Fibroblast of lung (primary cell): ENCODE measurements at places on chromosomes 2 and 18.
A peak's percentile ranks its signal among the peaks of the same experiment; 100 is the strongest.

DNA sequence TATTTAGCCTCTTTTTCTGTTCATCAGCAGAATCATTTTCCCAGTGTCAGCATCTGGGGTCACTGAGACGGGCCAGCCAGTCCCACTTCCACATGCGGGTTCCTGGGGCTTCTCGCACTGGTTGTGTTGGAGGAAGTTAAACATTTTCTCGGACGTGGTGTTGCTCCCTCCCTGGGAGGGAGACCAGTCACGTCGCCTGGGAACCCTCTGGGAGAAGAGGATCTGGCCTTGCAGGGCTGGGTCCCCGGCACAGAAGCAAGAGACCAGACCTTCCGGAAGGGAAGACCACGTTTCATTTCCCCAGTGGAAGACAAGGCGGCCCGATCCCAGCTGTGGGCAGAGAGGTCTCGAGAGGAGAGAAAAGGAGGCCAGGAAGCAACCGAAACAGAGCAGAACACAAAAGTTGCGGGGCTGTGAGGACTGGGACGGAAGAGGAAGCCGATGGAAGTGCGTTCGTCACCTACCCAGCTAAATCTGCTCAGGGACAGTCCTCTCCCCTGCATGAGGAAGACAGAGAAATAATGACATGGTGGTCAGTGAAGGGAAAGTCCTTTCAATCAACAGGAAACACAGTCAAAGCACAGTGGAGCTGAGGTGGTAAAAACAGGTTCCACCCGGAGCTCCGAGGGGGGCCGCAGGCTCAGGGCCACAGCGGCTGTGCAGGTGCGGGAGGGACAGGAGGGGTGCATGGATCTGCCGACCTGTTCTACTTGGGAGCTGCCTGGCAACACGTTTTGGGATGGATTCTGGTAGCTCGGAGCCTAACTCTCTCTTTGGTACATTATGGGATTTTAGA lies 144.4 kb downstream of the MBP start:
- no peak for DNase-seq

DNA sequence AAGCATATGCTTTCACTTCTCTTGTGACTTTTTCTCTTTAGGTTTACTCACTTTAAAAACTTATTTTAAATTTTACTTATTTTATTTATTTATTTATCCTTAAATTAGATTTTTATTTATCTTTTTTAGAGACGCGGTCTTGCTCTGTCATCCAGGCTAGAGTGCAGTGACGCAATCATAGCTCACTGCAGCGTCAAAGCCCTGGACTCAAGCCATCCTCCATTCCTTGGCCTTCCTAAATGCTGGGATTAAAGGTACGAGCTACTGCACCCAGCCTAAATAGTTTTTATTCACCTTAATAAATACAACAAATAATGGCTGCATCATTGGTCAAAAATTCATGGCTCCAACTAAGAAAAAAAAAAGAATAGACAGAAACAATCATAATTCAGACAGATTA lies 415.7 kb upstream of the FIGN start:
- no peak for DNase-seq

GRCh38 chr2:109497911-109498870 lies 115.6 kb downstream of the SEPTIN10 start:
- DNase-seq, result peak; percentile 12

DNA sequence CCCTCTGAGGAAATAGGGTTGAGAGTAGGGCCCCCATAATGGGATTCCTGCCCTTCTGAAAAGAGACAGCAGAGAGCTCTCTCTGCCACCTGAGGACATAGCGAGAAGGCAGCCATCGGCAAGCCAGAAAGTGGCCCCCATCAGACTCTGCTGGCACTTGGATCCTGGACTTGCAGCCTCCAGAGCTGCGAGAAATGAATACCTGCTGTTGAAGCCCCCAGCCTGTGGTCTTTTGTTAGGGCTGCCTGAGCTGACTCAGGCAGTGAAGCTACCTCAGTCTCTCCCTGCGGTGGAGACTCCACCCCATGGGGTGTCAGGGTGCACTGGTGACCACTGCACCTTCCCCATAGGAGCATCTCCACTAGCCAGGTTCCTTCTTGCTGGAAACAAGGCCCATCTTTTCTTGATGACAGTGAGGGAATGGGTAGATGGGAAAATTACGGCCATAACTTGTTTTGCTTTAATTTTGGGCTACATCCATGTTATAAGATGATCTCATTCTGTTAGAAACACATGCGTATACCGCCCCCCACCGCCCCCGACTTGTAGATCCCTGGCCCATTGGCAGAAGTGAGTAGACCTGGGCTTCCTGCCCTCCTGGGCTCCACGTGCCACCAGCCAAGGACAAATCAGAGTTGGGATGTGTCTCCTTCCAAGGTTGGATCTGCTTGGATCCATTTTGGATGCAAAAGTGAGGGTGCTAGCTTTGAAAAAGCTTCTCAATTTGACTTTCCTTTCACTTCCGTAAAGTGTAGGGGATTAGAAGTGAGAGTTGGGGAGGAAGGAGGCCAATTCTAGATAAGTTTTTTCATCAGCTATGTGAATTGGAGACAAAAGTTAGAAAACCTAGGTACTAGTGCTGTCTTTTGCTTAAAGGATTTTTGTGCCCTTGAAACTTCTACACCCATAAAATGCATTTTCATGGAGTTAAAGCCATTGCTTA lies 42.9 kb downstream of the NCK2 start:
- no peak for DNase-seq

- peak; percentile 14 for DNase-seq
Measured at GRCh38 chr2:151544449-151544848, 134.7 kb downstream of the RIF1 start.

- no peak for DNase-seq
Measured at GRCh38 chr2:179513181-179513580, 248.5 kb upstream of the SESTD1 start.

GRCh38 chr2:108806371-108807113 lies 20.0 kb downstream of the CCDC138 start:
- no peak for DNase-seq

DNA sequence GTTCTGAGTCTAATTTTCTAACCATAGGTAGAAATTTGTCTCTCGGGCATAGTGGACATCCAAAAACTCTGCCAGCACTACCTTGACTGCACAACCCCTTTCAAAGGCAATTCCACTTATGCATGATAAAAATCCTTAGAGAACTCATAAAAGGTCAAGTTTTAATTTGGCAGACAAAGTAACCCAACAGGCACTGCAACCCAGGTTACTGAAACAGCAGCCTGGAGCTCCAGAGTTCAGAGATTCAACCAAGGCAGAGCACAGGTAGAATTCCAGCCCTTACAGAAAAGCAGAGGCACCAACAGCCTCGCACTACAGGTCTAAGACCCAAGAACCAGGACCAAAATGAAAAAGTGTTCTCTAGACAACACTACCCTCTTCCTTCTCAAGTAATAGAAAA lies 1.8 kb downstream of the DTNB start:
- DNase-seq, result no peak

DNA sequence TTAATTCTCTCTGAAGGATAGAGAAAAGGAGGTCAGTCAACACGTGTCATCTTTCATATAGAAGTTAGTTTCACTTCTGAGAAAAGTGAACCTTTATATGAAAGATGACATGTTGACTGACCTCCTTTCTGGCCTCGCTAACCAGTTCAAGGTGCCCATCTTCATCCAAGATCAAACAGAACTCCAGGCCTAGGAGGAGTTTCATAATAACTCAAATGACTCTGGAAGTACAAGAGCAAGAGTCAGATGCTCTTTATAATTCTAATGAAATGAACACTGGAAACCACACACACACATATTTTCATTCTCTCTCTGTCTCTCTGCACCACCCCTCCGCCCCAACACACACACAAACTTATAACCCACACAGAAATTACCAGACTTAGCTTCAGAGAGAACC lies 16.3 kb downstream of the ANKRD44 start:
- DNase-seq, result no peak

DNA sequence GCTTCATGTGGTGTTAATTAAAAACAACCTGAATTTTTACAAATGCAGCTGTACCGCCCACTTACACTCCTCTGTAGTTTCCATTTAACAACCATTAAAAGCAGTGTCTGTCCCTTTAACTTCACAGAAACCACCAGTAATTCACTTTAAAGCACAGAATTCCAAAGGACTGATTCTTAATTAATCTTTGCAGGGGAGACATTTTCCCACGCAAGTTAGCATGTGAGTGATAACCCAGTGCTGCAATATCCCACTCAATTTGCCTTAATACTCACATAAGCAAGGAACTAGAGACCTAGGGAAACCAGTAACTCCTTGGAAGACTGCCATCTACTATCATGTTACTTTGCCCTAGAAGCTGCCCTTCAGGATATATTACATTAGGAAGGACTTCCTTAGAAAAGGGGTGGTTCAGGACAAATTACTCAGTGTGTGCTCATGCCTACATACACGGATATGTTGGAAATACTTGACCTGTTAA lies 102.3 kb downstream of the OSR1 start:
- DNase-seq, result peak; percentile 91

GRCh38 chr2:29213888-29214291 lies 98.7 kb downstream of the CLIP4 start:
- no peak for DNase-seq

DNA sequence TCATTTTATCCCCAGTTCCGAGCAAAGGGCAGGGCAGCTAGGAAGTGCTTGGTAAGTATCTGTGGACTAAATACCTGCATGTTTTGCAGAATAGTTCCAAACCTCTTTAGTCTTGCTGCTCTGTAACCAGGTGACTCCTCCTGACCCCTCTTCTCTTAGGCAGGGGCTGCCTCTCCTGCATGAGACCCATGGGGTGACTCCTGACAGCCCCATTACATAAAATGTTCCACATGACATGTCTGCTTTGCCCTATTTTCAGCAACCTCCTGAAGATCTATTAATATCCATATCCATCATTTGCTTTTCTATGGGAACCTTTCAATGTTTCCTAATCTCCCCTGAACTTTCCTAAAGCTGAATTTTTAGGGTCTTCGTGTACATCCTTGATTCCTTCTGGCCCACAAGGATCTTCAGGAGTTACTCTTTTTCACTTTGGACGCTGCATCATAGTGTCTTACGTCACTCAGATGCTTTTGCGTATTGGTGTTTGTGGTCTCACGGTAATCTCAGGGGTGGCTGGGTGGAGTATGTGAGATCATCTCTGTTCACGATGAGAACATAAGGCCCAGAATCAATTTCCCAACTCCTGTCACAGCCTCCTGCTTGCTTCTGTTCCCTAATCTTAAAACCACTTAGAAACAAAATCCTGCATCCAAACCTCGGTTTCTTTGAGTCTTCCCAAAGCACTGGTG lies 76.6 kb downstream of the MAPK4 start:
- DNase-seq, result no peak

- DNase-seq, result no peak
Measured at GRCh38 chr2:180161415-180161814, 154.3 kb upstream of the CWC22 start.

DNA sequence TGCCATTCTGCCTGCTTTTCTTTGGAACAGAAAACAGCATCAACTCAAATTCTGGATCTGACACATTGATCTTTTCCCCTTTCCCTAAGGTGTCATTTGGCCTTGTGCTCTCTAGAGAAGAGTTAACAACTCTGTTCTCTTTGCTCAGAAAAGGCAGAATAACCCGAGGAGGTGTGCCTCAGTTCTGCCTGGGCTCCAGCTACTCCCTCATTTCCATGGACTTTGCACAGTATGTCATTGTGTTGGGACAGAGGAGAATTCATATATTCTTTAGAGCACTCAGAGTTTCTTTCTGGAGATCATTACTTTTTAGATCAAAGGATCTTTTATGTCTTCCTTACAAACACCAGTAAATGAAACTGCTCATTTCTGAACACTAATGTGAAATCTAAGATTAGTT lies 249.1 kb downstream of the PHLPP1 start:
- no peak for DNase-seq

- DNase-seq, result no peak
Measured at GRCh38 chr2:19442731-19443130, 84.3 kb upstream of the OSR1 start.

- DNase-seq, result no peak
Measured at GRCh38 chr18:3932276-3932675, 482.3 kb downstream of the TGIF1 start.

- DNase-seq, result no peak
Measured at GRCh38 chr2:236963631-236964182, 122.0 kb upstream of the COPS8 start.

- no peak for DNase-seq
Measured at GRCh38 chr18:66160007-66160406, 409.2 kb downstream of the CDH7 start.

DNA sequence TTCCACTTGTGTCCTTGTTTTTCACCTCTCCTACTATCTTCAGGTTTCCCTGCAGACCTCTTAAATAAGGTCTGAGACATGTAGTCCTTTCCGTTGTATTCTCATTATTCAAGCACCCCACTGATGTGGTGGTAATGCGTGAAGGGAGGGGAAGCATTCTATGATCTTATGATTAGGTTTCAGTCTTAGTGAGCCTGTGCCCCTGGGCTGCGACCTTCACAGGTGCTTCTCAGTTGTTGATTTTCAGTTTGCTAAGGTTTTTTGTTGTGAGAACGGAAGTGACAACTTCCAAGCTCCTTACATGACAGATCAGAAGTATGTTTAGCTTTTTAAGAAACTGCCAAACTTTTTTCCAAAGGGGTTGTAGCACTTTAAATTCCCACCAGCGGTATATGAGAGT lies 41.3 kb downstream of the VPS54 start:
- no peak for DNase-seq

DNA sequence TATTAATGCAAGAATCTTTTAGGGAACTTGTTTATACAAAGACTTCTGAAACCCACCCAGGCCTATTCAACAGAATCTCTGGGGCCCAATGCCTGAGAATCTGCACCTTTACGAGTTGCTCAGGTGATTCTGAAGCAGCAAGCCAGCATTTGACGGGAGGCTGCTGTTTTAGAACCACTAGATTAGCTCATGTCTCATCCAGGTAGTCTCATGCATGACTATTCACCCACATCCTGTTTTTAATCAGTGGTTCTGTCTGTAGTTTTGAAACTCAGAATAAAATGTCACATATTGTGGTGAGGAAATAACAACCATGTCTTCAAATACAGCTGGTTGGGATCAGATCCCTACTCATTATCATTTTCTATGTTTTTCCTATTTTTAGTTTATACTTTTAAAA lies 39.5 kb downstream of the CYTIP start:
- DNase-seq, result no peak

- DNase-seq, result peak; percentile 67
Measured at GRCh38 chr2:27735263-27735904, 36.1 kb upstream of the MRPL33 start.

DNA sequence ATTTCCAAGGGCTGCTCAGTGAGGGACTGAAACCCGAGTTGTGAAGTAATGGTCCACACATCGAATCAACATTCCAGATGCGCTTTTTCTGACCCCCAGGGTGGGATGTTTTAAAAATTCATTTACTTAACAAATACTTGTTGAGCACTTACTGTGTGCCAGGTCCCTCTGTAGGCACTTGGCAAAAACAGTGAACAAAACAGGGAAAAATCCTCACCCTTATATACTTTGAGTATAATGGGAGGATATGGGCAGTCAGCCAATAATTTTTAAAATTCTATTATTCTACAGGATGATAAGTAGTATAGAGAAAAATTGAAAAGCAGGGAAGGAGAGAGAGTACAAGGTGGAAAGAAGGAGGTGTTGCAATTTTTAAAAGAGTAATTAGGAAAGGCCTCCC lies 31.3 kb upstream of the AFTPH start:
- no peak for DNase-seq

GRCh38 chr2:206728277-206729199 lies 10.3 kb upstream of the DYTN start:
- peak; percentile 53 for DNase-seq
